ENCODE measurements at places on chromosomes 4 and X.

- no peak for DNase-seq
These were observed 49.4 kb downstream of the LEF1 start for GRCh38 chr4:108119199-108119800.

DNA sequence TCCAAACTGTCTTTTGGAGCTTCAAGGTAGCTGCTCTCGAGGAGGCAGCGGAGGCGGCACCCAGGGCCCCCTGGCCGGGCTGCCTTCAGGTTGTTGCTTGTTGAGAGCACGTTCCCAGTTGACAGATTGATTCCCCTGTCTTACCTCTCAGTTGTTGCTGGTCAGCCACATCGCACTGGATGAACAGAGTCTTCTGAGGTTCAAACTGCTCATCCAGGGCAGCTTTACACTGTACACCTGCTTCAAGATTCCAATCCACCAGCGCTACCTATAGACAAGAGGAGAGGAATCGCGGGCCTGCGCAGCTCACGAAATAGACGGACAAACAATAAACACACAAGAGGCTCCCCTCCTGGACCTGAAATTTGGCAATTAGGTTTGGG lies 497 bp downstream of the HPGD start:
- no peak for DNase-seq

DNA sequence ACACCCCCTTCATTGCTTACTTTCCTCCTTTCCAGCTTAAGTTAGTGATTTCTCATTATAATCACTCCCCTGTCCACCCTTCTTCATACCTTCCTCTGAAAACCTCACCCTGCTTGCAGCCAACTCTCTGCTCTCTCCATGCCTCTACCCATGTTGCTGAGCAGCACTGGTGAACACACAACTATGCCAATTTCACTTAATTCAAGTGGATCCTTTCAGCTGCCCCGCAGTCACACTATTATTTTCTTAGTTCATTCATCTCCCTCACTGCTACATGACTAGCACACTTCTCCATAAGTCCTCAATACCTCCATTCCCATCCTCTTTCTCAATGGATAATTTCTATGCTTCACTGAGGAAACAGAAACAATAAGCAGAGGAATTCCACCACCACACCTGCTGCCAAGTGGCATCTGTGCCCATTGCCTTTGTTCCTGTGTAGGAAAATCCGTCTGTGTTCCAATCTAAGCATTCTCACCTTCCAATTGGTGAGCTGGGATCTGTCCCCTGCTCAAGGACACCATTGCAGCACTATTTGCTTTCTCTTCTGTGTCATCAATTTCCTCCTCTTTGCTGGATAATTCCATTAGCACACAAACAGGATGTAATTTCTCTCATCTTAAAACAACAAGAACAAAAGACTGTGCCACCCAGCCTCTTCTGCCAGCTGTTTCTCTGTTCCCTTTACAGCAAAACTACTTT lies 25.2 kb upstream of the PRSS48 start:
- no peak for DNase-seq

- DNase-seq = no peak
These were observed 166.1 kb upstream of the RPL34 start for GRCh38 chr4:108454227-108454626.

Data from activated CD8-positive, alpha-beta memory T cell treated with anti-CD3 and anti-CD28 coated beads for 4 hours (primary cell).